ENCODE measurements at places on chromosomes 16 and 17. TPM values are rescaled to one million over a fixed set of nuclear protein-coding genes. Genes with fewer than 3 reads are reported as not detected.

GRCh38 chr16:9909072-9909825 is 273.0 kb downstream of the GRIN2A start:
- no peak overlapping the region for H3K27ac ChIP-seq
- no peak overlapping the region for H3K4me3 ChIP-seq
- no peaks in the 10 kb centered on the region for H3K27me3 ChIP-seq
- H3K4me1 ChIP-seq = peaks cover 9% of the 10 kb centered on the region

- H3K4me3 ChIP-seq = no peak overlapping the region
- DNase-seq = no peak
- peaks cover 13% of the 10 kb centered on the region for H3K27me3 ChIP-seq
- no peaks in the 10 kb centered on the region for H3K36me3 ChIP-seq
- peaks cover 4% of the 10 kb centered on the region for H3K4me1 ChIP-seq
Measured at GRCh38 chr17:83122834-83123233, 43.4 kb downstream of the METRNL start.

GRCh38 chr17:69480245-69480644 is 65.7 kb downstream of the MAP2K6 start:
- peaks cover 3% of the 10 kb centered on the region for H3K4me1 ChIP-seq
- H3K27ac ChIP-seq = no peak overlapping the region
- H3K36me3 ChIP-seq = no peaks in the 10 kb centered on the region
- no peak overlapping the region for H3K4me3 ChIP-seq
- H3K27me3 ChIP-seq = no peaks in the 10 kb centered on the region

- H3K36me3 ChIP-seq = no peaks in the 10 kb centered on the region
- no peak overlapping the region for H3K27ac ChIP-seq
- no peak for DNase-seq
Measured at GRCh38 chr17:50892101-50892776, 26.1 kb upstream of the TOB1 start.

DNA sequence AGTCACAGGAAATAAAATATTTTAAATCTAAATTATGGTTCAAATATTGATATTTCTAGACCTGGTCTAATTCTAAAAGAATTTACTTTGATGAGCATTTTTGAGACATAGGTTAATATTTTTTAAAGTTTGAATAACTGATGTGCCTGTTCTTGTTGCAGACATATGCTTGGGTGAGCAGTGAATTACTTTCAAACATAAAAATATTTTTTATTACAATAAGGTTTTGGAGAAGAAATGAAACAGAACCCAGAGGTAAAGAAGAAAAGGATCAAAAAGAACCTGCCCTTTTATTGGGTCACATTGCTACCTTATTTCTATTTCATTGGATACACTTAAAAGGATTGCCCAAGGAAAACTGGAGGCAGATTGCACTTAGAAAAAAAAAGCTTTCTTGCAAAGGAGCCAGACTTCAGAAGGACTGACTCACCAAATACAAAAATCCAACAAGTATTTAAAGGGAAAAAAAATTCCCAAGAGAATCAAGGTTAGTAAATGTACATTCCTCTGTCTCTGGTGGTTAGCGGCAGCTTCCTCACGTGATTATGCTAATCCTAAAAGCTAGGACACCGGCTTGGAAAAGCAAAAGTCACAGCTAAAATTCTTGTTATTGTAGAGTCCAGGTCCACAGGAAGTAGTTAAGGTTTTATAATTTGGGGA is 18.5 kb downstream of the ENPP7 start:
- H3K4me1 ChIP-seq = peaks cover 8% of the 10 kb centered on the region
- no peak overlapping the region for H3K27ac ChIP-seq
- DNase-seq = no peak
- H3K36me3 ChIP-seq = no peaks in the 10 kb centered on the region
- H3K4me3 ChIP-seq = no peak overlapping the region
- H3K27me3 ChIP-seq = peaks cover 93% of the 10 kb centered on the region

- no peaks in the 10 kb centered on the region for H3K27me3 ChIP-seq
- peaks cover 72% of the 10 kb centered on the region for H3K36me3 ChIP-seq
- no peak overlapping the region for H3K27ac ChIP-seq
Measured at GRCh38 chr16:70777973-70778406, 23.0 kb downstream of the VAC14 start.

EVI2B gene
- 1.2 TPM for total RNA-seq

- no peaks in the 10 kb centered on the region for H3K36me3 ChIP-seq
- DNase-seq = no peak
- H3K4me3 ChIP-seq = no peak overlapping the region
Measured at GRCh38 chr17:73519714-73520368, 124.4 kb downstream of the SDK2 start.

KRTAP9-4 gene
- not detected for total RNA-seq

- H3K36me3 ChIP-seq = peaks cover 7% of the 10 kb centered on the region
- no peak for DNase-seq
- peaks cover 48% of the 10 kb centered on the region for H3K4me1 ChIP-seq
- H3K27ac ChIP-seq = peak overlapping the region; percentile 36
Measured at GRCh38 chr17:17081304-17081940, 39.2 kb downstream of the MPRIP start.

GRCh38 chr16:68345958-68346635 is 35.3 kb downstream of the PRMT7 start:
- H3K4me1 ChIP-seq = peaks cover 7% of the 10 kb centered on the region
- no peak for DNase-seq
- no peaks in the 10 kb centered on the region for H3K27me3 ChIP-seq

GRCh38 chr17:55661256-55661758 is 61.4 kb downstream of the TMEM100 start:
- no peak for DNase-seq
- H3K4me3 ChIP-seq = no peak overlapping the region
- no peaks in the 10 kb centered on the region for H3K27me3 ChIP-seq
- peaks cover 8% of the 10 kb centered on the region for H3K4me1 ChIP-seq
- H3K36me3 ChIP-seq = no peaks in the 10 kb centered on the region
- no peak overlapping the region for H3K27ac ChIP-seq

GRCh38 chr16:35210681-35211433 is 1751.4 kb downstream of the TP53TG3F start:
- no peaks in the 10 kb centered on the region for H3K36me3 ChIP-seq
- no peak for DNase-seq
- peaks cover 11% of the 10 kb centered on the region for H3K27me3 ChIP-seq
- no peak overlapping the region for H3K27ac ChIP-seq

NPIPB9 gene
- 0.64 TPM for total RNA-seq

GRCh38 chr17:35892091-35893035 is 12.2 kb upstream of the CCL5 start:
- H3K4me1 ChIP-seq = no peaks in the 10 kb centered on the region
- no peaks in the 10 kb centered on the region for H3K36me3 ChIP-seq
- no peak overlapping the region for H3K27ac ChIP-seq
- H3K27me3 ChIP-seq = no peaks in the 10 kb centered on the region

GDPD3 gene
- 0.85 TPM for total RNA-seq

DNA sequence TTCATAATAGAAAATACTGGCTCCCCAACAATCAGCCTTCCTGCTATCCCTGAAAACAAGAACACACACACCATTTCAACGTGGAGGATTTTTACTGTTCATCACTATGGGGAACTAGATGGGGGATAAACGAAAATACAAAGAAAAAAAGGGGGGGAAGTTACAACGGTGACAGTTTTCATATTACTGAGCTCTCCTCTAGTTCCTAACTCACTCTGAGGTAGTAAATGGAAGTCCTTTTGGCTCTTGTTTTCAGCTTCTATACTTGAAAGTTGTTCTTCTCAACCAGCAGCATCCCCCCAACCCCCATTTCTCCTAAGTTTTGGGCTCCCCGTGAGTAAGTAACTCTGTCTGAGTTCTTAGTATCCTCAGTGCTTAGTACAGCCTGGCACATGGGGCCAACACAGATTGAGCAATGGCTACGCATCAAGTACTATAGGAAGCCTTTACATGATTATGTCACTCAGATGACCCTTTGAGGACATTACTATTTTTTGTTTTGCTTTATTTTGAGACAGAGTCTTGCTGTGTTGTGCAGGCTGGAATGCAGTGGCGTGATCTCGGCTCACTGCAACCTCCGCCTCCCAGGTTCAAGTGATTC is 4.2 kb upstream of the CORO7 start:
- DNase-seq = no peak
- no peaks in the 10 kb centered on the region for H3K36me3 ChIP-seq
- H3K4me1 ChIP-seq = no peaks in the 10 kb centered on the region
- H3K27me3 ChIP-seq = no peaks in the 10 kb centered on the region

DNA sequence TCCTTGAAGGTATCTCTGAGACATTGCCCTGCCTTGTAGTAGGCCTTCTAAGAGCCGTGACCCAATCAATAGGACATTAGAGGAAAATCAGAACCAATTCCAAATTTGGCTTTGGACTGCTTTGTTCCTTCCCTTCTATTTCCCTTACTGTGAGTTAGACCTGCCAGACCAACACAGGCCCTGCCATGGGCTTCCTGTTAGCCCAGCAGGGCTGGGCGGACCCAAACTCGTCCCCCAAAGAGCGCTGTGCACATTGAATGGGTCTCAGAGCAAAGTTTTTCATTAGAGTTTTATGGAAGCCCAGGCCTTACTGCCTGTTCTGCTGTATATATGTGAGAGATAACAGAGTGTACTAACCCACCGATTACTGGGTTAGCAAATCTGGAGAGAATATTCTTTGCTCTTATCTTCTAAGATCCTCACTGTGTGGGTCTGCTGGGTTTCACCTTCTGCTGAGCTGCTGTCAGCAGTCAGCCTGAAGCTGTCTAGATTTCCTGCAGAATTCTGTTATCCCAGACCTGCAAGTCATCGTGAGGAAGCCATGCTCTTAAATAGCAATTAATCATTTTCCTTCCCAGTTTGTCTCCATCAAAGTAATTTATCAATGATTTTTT is 5.7 kb downstream of the ARHGAP44 start:
- H3K27me3 ChIP-seq = no peaks in the 10 kb centered on the region
- DNase-seq = no peak
- H3K4me1 ChIP-seq = peaks cover 2% of the 10 kb centered on the region
- H3K36me3 ChIP-seq = no peaks in the 10 kb centered on the region
- no peak overlapping the region for H3K4me3 ChIP-seq

PLSCR3 gene
- 16.3 TPM for total RNA-seq

DNA sequence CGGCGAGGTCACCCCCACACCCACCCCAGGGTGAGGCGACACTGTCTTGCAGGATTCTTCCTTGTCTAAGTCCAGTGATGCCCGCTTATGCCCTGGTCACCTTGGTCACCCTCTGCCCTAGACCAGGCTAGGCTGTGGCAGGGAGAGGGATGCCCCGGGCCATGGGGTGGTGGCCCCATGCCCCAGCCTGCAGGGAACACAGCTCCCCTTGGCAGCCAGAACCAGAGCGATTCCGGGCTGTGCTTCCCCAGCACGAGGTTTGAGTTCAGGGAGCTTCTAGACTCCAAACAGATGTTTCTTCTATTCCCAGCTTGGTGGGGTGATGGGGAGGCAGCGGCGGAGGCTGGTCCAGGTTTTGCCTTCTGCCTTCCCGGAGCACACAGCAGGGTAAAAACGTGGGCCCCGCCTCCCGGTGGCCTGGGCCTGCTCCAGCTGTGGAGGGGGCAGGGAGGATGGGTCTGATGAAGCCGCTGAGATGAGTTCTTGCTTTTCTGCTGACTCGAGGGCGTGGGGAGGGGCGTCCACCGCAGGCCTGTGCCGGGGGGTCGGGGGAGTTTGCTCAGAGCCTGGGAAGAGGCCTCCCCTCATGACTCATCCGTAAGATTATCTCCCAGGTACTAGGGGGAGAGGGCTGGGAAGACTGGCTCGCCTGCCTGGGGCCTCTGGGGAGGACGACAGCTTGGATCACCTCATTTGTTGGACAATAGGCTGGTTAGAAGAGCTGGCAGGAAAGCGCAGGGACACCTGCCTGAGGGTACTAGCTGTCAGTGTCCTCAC is 15.4 kb downstream of the SMTNL2 start:
- H3K27me3 ChIP-seq = no peaks in the 10 kb centered on the region
- peak; percentile 71 for DNase-seq
- peak overlapping the region; percentile 84 for H3K27ac ChIP-seq
- no peaks in the 10 kb centered on the region for H3K36me3 ChIP-seq
- H3K4me1 ChIP-seq = peaks cover 39% of the 10 kb centered on the region
- no peak overlapping the region for H3K4me3 ChIP-seq

GRCh38 chr16:48335961-48336360 is 49.3 kb downstream of the SIAH1 start:
- H3K27ac ChIP-seq = no peak overlapping the region
- no peak overlapping the region for H3K4me3 ChIP-seq
- no peaks in the 10 kb centered on the region for H3K27me3 ChIP-seq
- DNase-seq = no peak
- no peaks in the 10 kb centered on the region for H3K36me3 ChIP-seq

GRCh38 chr17:27549251-27549893 is 81.6 kb upstream of the LGALS9 start:
- no peaks in the 10 kb centered on the region for H3K27me3 ChIP-seq
- no peak overlapping the region for H3K27ac ChIP-seq
- no peak overlapping the region for H3K4me3 ChIP-seq
- DNase-seq = peak; percentile 69
- peaks cover 6% of the 10 kb centered on the region for H3K4me1 ChIP-seq

DNA sequence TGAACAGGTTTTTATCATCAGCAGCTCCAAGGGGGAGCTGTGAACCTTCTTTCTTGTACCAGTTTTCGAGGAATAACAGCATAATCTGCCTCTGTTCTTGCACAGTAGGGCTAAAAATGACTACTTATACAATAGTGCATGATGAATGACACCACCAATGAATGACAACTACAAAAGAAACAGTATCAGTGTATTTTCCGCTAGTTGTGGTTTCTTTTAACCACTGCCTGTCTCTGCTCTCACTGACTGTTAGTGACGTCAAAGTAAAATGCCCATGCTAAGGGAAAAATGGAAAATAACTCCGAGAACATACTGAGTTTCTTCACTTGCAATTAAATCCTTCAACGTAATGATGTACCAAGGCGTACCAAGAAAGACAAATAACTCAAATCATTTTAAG is 294.9 kb downstream of the MAP2K6 start:
- H3K4me3 ChIP-seq = no peak overlapping the region

KCTD11 gene
- total RNA-seq = 8.5 TPM

GRCh38 chr17:44971776-44972483 is 3.8 kb upstream of the C1QL1 start:
- DNase-seq = no peak
- H3K27me3 ChIP-seq = peaks cover 6% of the 10 kb centered on the region
- H3K27ac ChIP-seq = no peak overlapping the region
- H3K4me3 ChIP-seq = no peak overlapping the region
- H3K4me1 ChIP-seq = peaks cover 6% of the 10 kb centered on the region

DNA sequence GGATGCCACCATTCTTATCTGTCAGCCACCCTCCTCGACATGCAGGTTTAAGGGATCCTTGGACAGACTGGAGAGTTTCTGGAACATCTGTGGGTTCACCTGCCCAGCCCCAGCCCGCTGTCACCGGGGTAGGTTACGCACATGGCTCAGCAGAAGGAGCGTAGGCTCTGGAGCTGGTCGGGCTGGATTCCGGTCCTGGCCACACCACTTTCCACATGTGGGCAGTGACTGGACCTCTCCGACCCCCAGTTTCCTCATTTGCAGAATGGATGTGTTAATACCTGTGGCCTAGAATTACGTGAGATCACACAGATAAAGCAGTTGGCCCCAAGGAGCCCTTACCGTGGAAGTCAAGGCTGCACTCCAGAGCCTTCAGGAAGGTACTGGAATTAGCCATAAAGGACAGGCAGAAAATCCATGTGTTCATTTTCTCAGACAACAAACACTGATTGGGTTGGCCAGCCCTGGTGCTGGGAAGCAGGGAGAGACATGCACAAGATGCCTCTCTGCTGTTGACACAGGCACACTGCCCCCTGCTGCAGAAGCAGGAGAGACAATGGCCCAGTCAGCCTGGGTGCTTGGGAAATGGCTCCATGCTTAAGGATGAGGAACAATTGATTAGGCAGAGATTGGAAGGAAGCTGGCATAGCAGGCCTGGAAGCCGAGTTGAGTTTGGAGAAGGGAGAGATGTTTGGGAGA is 58.8 kb downstream of the SF3B3 start:
- no peaks in the 10 kb centered on the region for H3K4me1 ChIP-seq
- H3K36me3 ChIP-seq = no peaks in the 10 kb centered on the region
- DNase-seq = no peak
- no peaks in the 10 kb centered on the region for H3K27me3 ChIP-seq
- no peak overlapping the region for H3K27ac ChIP-seq
- no peak overlapping the region for H3K4me3 ChIP-seq

CRAMP1 gene
- total RNA-seq = 13.3 TPM

All from heart right ventricle (tissue), 16 donors.